ENCODE measurements at places on chromosomes 16 and 17. TPM values are rescaled to one million over a fixed set of nuclear protein-coding genes. Genes with fewer than 3 reads are reported as not detected.

DNA sequence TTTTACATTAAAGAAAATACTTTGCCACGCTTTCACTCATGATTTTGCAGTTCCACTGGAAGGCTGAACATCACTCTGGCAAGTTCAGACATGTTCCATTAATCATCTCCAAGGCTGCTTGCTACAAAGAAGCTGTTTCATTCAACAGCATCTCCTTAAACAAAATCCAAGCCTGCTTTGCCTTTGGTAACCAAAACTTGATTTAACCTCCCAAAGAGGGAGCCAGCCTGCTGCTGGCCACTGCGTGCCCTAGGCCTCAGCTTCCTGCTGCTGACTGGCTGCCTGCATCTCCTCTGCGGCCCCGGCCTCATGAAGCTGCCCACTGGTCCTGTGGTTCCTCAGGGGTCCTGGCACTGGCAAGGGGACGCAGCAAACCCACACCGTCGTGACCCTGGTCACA lies 31.8 kb downstream of the ANKRD11 start:
- peak overlapping the region; percentile 61 for H3K27ac ChIP-seq
- peaks cover 18% of the 10 kb centered on the region for H3K4me1 ChIP-seq
- no peaks in the 10 kb centered on the region for H3K36me3 ChIP-seq
- no peak for DNase-seq
- H3K4me3 ChIP-seq, result no peak overlapping the region

- peak overlapping the region; percentile 61 for H3K4me3 ChIP-seq
- H3K4me1 ChIP-seq, result peaks cover 43% of the 10 kb centered on the region
- H3K36me3 ChIP-seq, result no peaks in the 10 kb centered on the region
Measured at GRCh38 chr17:76497979-76498875, 3.0 kb downstream of the RHBDF2 start.

DNA sequence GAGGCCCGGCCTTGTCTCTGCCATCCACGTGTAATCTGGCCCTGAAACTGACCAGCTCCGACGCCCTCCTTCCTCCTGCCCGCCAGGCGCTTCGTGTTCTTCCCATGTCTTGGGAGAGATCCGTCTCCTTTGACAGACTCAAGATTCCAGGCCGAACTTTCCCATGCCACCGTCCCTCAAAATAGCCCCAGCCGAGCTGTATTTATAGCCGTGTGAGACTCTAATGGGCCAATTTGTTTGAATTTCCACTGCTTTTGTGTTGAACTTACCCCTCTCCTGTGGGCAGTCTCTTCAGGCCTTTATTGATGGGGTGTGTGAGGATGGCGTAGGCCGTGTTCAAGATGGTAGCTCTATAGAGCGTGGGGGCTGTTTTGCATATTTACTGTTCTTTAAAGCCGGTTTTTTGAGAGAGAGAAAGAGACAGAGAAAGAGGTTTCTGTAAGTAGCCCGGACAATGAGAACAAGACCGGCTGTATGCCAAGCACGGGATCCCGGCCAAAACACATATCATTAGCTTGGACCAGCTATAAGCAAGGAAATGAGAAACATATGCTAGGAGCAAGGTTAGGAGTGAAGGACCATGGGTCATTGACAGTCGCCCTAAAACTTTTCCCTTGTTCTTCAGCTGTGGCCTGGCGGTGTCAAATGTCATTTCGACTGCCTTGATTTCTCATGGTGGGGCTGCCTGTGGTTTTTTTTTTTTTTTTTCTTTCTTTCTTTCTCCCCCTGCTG lies 124.5 kb upstream of the ZFHX3 start:
- DNase-seq, result peak; percentile 93
- no peaks in the 10 kb centered on the region for H3K36me3 ChIP-seq

The ZNF747 gene
- 16.6 TPM for total RNA-seq

Measured in osteoblast (primary cell).